ENCODE measurements at places on chromosomes 7 and 10.

DNA sequence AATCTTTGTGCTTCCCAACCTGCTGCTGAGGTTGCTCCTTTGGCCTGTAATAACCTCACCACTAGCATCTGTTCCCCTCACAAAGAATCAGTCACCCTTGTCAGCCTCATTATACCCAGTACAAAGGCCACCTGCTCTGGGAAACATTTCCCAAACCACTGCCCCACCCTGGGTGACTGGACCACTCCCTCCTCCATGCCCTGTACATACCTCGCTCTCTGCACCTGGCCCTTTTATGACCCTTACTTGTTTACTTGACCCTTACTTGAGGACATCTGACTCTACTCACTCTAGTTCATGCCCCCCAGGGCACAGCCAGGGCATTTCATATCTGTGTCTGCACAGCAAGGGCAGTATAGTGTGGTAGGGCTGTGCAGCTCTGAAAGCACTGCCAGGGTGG lies 21.4 kb upstream of the AOC1 start:
- DNase-seq, result no peak

DNA sequence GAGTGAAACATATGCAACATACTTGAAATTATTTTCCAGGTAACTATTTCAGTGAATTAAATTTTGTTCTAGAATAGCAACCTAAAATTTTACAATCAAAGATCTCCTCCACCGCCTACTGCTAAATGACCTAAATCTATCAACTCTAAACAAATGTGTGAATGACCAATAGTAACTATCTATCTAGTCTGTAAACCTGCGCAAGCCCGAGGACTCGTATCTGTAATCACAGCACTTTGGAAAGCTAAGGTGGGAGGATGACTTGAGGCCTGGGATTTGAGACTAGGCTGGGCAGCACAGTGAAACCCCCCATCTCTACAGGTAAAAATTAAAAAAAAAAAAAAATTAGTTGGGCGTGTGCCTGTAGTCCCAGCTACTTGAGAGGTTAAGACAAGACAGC lies 83.0 kb downstream of the NEBL start:
- DNase-seq, result no peak

GRCh38 chr10:85537561-85537960 lies 829.0 kb downstream of the GRID1 start:
- DNase-seq, result no peak

- no peak for DNase-seq
These were observed 23.4 kb upstream of the GSAP start for GRCh38 chr7:77439572-77439971.

GRCh38 chr7:49111706-49112105 lies 187.4 kb downstream of the CDC14C start:
- no peak for DNase-seq

DNA sequence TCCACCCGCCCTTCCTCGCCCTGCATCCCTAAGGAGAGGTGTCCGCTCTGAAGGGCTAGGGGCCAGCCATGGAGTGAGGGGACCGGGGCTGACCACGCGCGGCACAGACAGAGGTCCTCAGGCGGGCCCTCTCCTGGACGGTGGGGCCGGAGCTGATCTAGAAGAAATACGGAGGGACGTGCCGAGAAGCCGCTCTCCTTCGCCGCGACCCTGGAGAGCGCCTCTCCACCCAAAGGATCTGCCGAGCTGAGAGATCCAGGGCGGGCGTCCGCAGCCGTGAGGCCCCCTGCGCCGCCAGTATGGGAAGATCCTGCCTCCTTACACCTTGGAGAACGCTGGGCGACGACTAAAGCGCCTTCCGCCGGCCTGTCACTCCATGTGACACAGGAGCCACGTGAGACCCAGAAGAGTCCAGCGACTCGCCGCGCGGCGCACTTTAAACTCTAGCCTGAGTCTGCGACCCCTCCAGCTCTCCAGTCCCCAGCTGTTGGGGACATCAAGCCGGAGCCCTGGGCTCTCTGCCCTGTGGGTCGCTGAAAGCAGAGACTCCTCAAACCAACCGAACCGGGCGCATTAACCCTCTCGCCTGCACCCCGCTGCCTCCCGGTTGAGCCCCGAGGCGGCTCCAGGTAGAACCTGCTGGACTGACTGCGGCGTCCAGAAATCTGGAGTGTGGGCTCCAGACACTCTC lies 1.5 kb upstream of the SFMBT2 start:
- DNase-seq, result no peak

DNA sequence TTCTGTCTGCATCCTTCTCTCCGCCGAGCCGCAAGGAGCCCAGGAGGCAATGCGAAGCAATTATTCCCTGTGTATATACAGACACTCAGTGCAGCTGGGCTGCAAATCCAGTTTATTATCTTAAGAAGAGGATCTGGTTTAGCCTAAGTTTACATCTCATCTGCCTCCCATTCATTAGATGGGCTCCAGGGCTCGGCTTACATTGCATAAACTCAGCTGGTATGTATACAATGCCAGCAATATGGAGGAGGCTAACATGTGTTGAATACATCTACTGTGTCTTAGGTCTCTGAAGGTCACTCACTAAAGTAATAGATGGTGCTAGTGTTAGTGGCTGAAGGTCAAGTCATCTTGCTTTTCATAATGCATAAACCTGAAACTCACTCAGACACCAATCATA lies 996.8 kb downstream of the KCNMA1 start:
- DNase-seq, result no peak

DNA sequence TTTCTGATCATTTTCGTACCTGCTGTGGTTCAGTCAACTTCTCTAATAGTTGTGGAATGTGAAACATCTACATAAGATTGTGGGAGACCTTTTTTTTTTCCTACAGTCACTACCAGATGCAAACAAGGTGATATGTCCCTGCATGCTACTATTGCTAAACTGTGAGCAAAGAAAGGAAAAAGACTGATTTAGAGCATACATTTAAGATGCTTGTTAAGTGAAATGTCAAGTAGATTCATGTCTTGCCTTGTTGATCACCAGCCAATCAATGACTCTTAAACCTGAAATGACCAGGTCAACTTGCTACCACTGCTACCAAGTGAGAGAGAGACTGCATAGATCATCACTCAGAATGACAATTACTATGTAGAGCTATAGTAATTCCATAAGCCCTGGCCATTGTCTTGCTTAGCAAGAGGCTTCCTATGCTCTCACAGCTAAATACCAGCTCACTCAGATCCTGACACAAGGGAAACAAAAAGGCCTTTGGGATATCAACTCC lies 84.3 kb upstream of the SKAP2 start:
- no peak for DNase-seq

- DNase-seq, result no peak
These were observed 57.7 kb downstream of the STEAP1B start for GRCh38 chr7:22442187-22442881.

DNA sequence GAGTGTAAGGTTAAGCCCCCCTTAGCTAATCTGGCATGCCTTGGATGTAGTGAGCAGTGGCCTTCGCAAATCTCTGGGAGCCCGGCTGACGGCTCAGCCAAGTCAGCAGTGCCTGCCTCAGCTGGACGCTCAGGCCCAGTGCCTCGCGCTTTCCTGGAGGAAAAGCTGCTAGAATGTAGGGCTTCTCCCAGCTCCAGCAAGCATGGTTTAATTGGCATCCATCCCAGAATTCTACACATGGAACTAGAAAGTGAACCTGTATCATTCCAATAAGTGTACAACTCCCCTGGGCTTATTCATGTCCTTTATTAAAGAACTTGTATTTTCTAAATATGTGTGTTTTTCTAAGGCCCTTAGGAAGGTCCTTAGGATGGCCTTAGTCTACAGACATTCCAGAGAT lies 287.8 kb upstream of the SHH start:
- DNase-seq, result no peak

GRCh38 chr7:44768628-44769371 lies 20.2 kb downstream of the ZMIZ2 start:
- no peak for DNase-seq

DNA sequence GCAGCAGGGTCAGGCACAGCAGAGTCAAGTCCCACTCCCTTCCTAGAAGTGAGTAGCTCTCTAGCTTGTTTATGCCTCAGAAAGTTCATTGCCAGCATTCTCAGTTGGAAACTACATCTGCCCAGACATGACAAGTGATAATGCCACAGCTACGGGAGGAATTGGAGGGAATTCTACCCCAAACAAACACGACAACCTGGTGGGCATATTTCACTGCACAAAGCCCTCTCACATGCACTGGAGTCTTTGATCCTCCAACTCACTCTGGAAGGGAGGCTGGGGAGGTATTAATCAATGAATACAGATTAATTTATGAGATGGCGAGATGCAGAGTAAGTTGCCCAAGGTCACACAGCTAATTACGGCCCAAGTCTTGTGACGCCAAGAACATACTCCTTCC lies 126.0 kb upstream of the MGMT start:
- DNase-seq, result no peak
